ENCODE measurements at places on chromosomes 3 and 15. TPM values are rescaled to one million over a fixed set of nuclear protein-coding genes. Genes with fewer than 3 reads are reported as not detected.

The ERC2 gene
- not detected for total RNA-seq

The FGF7 gene
- not detected for total RNA-seq

The LIPH gene
- total RNA-seq: not detected

The TIMP4 gene
- not detected for total RNA-seq

The COL6A5 gene
- not detected for total RNA-seq

The ELL3 gene
- total RNA-seq: 2.5 TPM

The TMCO5A gene
- total RNA-seq: not detected

Data from activated CD4-positive, alpha-beta T cell treated with anti-CD3 and anti-CD28 coated beads, Interleukin-2, amount 10 ng/mL, durations not matched to agents 7 days and 5 days (primary cell).